Astrocyte (in vitro differentiated cells and primary cell): ENCODE measurements at places on chromosomes 13 and 19. TPM values are rescaled to one million over a fixed set of nuclear protein-coding genes. Genes with fewer than 3 reads are reported as not detected.

Gene LATS2
- 46.3 and 46.7 TPM in 2 replicates for total RNA-seq

Gene KLK14
- 0.23 and 0.31 TPM in 2 replicates for total RNA-seq

Gene CLEC4G
- not detected in 2 replicates for total RNA-seq

Gene ZNF724
- total RNA-seq = 4.0 and 6.1 TPM in 2 replicates

Gene PSG6
- 0.23 TPM in 1 of 2 replicates, not detected in the other for total RNA-seq

Gene NAPSA
- not detected in 2 replicates for total RNA-seq

Gene ZNF547
- 3.6 and 4.1 TPM in 2 replicates for total RNA-seq

Gene ZNF846
- total RNA-seq = 13.7 and 14.4 TPM in 2 replicates

Gene ZNF442
- total RNA-seq = 0.38 and 0.95 TPM in 2 replicates

Gene HCN2
- total RNA-seq = 4.8 and 5.5 TPM in 2 replicates

Gene SIGLEC12
- total RNA-seq = not detected in 2 replicates

Gene IGFL3
- total RNA-seq = 93.5 and 127 TPM in 2 replicates

Gene TGFBR3L
- 2.8 and 4.6 TPM in 2 replicates for total RNA-seq

Gene ARHGEF7
- total RNA-seq = 64.7 and 73.7 TPM in 2 replicates

Gene ZNF324B
- total RNA-seq = 4.9 and 5.7 TPM in 2 replicates

Gene TDRD12
- total RNA-seq = not detected in 2 replicates

Gene SELENOW
- total RNA-seq = 257 and 279 TPM in 2 replicates

Gene CDC37
- total RNA-seq = 240 TPM in 2 replicates

Gene OSCAR
- total RNA-seq = 0.20 and 0.22 TPM in 2 replicates

Gene ACP5
- total RNA-seq = not detected in 2 replicates

Gene NXNL1
- total RNA-seq = not detected in 2 replicates

Gene CHST8
- total RNA-seq = not detected in 2 replicates

Gene FGF14
- total RNA-seq = 0.14 and 0.23 TPM in 2 replicates

Gene POU2F2
- 7.7 and 8.3 TPM in 2 replicates for total RNA-seq

Gene PGLYRP1
- not detected in 2 replicates for total RNA-seq

Gene NRTN
- total RNA-seq = 0.62 and 0.66 TPM in 2 replicates

Gene LGALS14
- not detected in 2 replicates for total RNA-seq

Gene KANK3
- total RNA-seq = 0.94 and 2.9 TPM in 2 replicates

Gene ZNF30
- 3.7 and 4.0 TPM in 2 replicates for total RNA-seq

Gene SYDE1
- total RNA-seq = 40.6 and 46.6 TPM in 2 replicates

Gene IZUMO1
- total RNA-seq = not detected in 2 replicates

Gene OR7A5
- total RNA-seq = not detected in 2 replicates

Gene SLC1A5
- 233 and 270 TPM in 2 replicates for total RNA-seq

Gene UBE2L5
- not detected in 2 replicates for total RNA-seq

Gene FCAR
- total RNA-seq = not detected in 2 replicates

Gene GAPDHS
- not detected in 2 replicates for total RNA-seq

Gene ZNF581
- total RNA-seq = 28.4 and 30.0 TPM in 2 replicates

Gene ZNF546
- 2.0 and 3.0 TPM in 2 replicates for total RNA-seq

Gene GNG8
- total RNA-seq = not detected in 2 replicates

Gene COLGALT1
- total RNA-seq = 137 and 152 TPM in 2 replicates

Gene MTUS2
- 0.12 and 0.50 TPM in 2 replicates for total RNA-seq

Gene PGLYRP2
- not detected in 2 replicates for total RNA-seq

Gene PVR
- total RNA-seq = 81.6 and 83.5 TPM in 2 replicates

Gene DENND1C
- 0.19 TPM in 1 of 2 replicates, not detected in the other for total RNA-seq

Gene ARID3A
- total RNA-seq = 100 and 106 TPM in 2 replicates

Gene CGB1
- total RNA-seq = 2.3 TPM in 1 of 2 replicates, not detected in the other

Gene ZNF578
- not detected in 2 replicates for total RNA-seq

Gene USHBP1
- total RNA-seq = 0.27 TPM in 1 of 2 replicates, not detected in the other

Gene AP1M2
- 1.7 and 4.5 TPM in 2 replicates for total RNA-seq

Gene TRMT1
- 43.0 and 43.3 TPM in 2 replicates for total RNA-seq

Gene SPIB
- 0.14 TPM in 1 of 2 replicates, not detected in the other for total RNA-seq

Gene ZNF20
- 7.5 and 8.2 TPM in 2 replicates for total RNA-seq

Gene DNAAF3
- 1.3 and 1.8 TPM in 2 replicates for total RNA-seq

Gene FCER2
- total RNA-seq = not detected in 2 replicates

Gene C19orf38
- 0.23 and 0.58 TPM in 2 replicates for total RNA-seq
